GM23338 (cell line): ENCODE measurements at places on chromosomes 11 and 22. TPM values are rescaled to one million over a fixed set of nuclear protein-coding genes. Genes with fewer than 3 reads are reported as not detected.

DNA sequence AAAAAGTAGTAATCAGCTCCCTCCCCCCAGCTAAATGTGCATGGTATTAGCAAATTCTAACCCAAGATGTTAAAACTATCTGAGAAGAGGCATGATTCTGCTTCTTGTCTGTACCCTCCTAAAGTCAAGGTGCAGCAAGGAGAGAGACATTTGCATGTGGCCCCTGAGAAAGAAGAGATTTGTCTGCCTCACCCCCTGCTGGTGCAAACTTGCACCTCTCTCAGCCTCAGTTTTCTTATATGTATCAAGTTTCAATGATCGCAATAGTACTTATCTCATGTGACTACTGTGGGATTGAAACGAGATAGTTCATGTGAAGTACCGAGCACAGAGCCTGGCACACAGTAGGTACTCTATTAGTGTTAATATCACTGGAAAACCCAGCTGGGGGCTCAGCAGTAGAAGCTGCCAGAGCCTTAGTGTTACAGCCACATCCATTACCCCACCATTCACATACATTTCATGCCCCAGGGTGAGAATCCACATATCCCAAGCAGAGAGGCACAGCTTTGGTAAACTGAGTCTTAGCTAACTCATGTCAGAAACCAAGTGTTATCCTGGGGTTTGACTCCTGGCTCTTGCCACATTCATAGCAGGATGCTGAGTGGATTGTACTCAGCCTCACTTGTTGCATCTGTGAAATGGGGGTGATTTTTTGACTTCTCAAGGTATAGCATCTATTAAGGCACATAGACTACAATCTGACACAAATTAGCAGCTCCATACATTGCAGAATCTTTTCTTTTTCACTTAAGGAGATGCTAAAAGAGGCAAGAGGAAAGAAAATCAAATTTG lies 24.9 kb downstream of the CD44 start:
- no peaks in the 10 kb centered on the region for H3K36me3 ChIP-seq
- H3K27me3 ChIP-seq = no peaks in the 10 kb centered on the region
- peak; percentile 65 for DNase-seq
- peaks cover 15% of the 10 kb centered on the region for H3K4me1 ChIP-seq
- H3K27ac ChIP-seq = no peak overlapping the region

Gene FGF19
- total RNA-seq = 27.4 and 36.1 TPM in 2 replicates

Gene EFCAB6
- 1.8 and 1.9 TPM in 2 replicates for total RNA-seq

Gene TPBGL
- 0.16 and 0.21 TPM in 2 replicates for total RNA-seq

- no peak overlapping the region for H3K4me3 ChIP-seq
- H3K4me1 ChIP-seq = peaks cover 2% of the 10 kb centered on the region
- H3K36me3 ChIP-seq = peaks cover 15% of the 10 kb centered on the region; the same call in 1 of the 2 replicates
These were observed 61.1 kb downstream of the SPECC1L start for GRCh38 chr22:24331468-24332440.

Gene WNT7B
- 0.10 and 3.0 TPM in 2 replicates for total RNA-seq

- DNase-seq = no peak
- H3K4me1 ChIP-seq = no peaks in the 10 kb centered on the region
- no peaks in the 10 kb centered on the region for H3K36me3 ChIP-seq
- H3K4me3 ChIP-seq = no peak overlapping the region
These were observed 21.3 kb upstream of the NCF4 start for GRCh38 chr22:36839356-36840073.

- H3K4me1 ChIP-seq = no peaks in the 10 kb centered on the region
- no peak for DNase-seq
- H3K4me3 ChIP-seq = no peak overlapping the region
- H3K27ac ChIP-seq = no peak overlapping the region
These were observed 8.0 kb downstream of the IGHMBP2 start for GRCh38 chr11:68911731-68912130.

Gene FAM180B
- not detected in 2 replicates for total RNA-seq

DNA sequence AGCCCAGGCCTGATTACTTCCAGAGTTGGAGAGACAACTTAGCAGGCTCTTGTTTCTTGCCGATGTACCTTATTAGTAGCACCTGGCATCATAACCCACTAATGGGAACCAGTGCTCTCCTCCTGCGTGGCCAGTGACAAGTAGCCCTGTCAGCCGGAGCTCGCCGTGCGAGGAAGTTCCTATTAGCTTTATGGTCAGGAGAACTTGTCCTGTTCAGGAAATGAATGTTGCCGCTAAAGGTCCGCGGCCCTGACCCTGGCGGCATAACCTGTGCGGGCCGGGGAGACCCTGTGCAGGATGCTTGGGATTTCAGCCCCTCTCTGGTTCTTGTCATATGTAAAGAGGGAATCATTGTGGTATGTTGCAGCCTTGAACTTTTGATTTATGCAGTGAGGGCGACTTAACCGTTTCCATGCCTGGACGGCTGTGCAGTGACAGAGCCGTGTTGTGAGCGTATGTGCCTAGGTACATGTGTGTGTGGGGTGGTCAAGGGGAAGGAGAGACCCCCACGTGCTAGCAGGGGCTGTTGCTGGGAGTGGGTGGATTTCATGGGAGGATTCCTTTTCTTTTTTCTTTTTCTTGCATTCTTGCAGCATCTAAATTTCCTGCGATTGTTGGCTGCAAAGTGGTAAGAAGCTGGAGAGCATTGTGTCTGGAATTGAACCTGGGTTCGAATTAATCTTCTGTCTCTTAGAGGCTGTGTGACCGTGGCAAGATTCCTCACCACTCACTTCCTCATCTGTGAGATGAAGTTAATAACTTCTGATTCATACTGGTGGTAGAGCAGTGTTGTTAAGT lies 15.2 kb downstream of the ZBTB16 start:
- H3K4me1 ChIP-seq = peaks cover 29% of the 10 kb centered on the region
- no peaks in the 10 kb centered on the region for H3K36me3 ChIP-seq
- H3K27me3 ChIP-seq = peaks cover 25% of the 10 kb centered on the region
- no peak for DNase-seq
- H3K4me3 ChIP-seq = no peak overlapping the region

Gene MUC2
- not detected in 2 replicates for total RNA-seq

Gene ZNRD2
- 78.1 and 78.6 TPM in 2 replicates for total RNA-seq
